ENCODE measurements at places on chromosomes 7 and 10.

- no peak for DNase-seq
Measured at GRCh38 chr7:30926313-30926712, 14.7 kb downstream of the AQP1 start.

DNA sequence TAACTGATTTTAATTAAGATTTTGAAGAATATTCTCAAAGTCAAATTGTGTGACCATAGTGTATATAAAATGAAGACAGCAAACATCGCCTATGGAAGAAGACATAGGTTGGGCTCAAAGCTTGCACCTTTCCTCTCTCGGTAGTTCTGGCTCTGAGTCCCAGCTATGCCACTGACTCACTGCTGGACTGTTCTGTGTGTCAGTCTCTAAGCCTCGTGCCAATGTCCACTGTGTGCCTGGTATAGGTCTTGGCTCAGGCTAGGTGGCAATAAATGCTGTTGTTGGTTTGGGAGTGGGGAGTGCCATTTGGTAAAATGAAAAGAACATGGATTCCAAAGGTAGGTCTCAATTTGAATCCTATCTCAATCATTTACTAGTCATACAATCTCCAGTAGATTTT, 137.5 kb upstream of the RHEB start:
- no peak for DNase-seq

GRCh38 chr10:93947055-93947454, 46.7 kb upstream of the PLCE1 start:
- DNase-seq: no peak

DNA sequence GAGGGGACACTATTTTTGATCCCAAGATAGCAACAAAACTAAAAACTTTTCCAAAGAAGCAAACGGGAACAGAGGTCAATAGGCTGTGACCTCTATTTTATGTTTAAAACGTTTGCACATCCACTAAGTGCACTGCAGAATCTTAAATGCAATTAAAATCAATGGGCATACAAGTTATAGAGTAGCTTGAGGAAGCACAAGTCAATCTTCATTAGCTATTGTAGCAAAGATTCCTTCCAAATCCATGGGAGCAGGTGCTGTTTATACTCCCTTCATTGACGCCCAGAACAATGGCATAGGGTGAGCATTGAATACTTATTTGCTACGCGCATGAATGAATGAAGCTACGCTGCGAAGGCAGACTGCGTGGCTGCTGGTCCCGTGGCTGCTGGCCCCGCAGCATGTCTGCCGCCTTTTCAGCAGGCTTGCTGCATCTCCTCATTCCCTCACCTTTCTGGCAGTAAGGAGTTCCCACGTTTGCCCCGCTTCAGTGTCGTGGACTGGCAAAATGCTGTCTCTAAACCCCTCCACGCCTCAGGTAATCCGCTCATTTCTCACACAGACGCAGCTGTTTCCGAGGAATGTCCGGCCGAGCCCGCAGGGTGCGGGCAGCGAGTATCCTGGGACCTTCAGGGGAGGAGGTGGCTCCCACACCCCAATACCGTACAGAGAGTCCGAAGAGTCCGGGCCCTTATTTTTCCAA, 754 bp upstream of the PHYHIPL start:
- DNase-seq: no peak

DNA sequence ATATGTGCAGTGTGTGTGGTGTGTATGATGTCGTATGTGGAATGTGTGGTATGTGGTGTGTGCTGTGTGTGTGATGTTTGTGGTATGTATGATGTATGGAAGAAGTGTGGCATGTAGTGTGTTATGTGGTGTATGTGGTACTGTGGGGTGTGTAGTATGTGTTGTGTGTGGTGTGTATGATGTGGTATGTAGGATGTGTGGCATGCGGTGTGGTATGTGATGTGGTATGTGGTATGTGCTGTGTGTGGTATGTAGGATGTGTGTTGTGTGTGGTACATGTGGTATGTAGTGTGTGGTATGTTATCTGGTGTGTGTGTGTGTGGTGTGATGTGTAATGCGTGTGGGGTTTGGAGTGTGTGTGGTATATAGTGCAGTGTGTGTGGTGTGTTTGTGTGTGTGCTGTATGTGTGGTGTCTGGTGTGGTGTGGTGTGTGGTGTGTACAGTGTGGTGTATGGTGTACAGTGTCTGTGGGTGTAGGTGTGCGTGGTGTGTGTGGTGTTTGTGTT, 129.6 kb downstream of the ATP6V0E2 start:
- DNase-seq: no peak

GRCh38 chr10:12685261-12686058, 316.1 kb downstream of the CCDC3 start:
- DNase-seq: no peak

- peak; percentile 40 for DNase-seq
Measured at GRCh38 chr10:45008524-45009161, 7.9 kb downstream of the ZNF22 start.

- no peak for DNase-seq
Measured at GRCh38 chr10:130636313-130636930, 500.2 kb downstream of the GLRX3 start.

GRCh38 chr7:66460921-66461361, 167.7 kb upstream of the KCTD7 start:
- no peak for DNase-seq

GRCh38 chr10:62578301-62578700, 204.1 kb downstream of the ZNF365 start:
- DNase-seq: no peak

DNA sequence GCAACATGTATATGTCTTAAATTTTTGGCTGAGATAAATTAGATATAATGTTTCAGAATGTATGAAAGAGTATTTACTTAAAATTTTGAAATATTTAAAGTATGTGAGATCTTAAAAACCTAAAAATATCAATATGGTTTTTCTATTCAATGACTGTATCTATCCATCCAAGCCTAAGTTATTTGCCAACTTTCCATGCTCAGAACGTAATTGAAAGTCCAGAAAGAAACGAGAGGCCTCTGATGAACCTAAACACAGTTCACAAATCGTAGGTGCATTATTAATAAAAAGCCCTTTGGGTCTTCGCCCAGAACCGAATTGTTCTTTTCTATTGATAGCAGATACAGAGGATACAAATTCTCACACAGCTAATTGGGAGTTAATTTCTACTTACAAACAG, 6.5 kb downstream of the SVIL start:
- no peak for DNase-seq

DNA sequence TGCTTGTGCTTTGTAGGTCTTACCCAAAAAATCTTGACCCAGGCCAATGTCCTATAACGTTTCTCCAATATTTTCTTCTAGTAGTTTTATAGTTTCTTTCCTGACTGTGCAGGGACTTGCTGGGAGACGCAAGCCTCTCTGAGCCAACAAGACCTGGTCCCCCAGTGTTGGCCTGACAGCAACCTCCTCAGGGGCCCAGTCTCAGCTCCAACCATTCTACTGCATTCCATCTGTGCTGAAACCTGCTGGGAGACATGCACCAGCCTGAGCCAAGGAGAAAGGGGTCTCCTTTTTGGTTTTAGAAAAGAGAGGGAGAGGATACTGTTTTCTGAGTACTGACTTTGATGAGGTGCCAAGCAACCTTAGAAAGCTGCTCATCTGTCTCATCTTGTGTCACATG, 251.4 kb downstream of the PRKG1 start:
- DNase-seq: no peak

DNA sequence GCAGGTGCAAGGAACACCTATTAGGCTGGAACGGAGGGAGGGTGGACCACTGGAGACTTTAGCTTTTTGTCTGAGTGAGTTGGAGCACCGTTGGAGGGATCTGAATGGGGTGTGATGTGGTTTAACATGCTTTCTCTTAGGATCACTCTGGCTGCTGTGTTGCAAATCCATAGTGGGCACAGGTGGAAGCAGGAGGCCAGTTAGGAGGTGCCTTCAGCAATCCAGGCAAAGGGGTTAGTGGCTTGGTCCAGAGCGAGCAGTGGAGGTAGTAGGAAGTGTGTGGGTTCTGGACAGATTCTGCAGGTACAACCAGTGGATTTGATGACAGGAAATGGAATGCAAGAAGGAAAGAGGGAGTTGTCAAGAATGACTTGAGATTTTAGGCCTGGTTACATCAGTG, 95.0 kb downstream of the MMRN2 start:
- DNase-seq: no peak

DNA sequence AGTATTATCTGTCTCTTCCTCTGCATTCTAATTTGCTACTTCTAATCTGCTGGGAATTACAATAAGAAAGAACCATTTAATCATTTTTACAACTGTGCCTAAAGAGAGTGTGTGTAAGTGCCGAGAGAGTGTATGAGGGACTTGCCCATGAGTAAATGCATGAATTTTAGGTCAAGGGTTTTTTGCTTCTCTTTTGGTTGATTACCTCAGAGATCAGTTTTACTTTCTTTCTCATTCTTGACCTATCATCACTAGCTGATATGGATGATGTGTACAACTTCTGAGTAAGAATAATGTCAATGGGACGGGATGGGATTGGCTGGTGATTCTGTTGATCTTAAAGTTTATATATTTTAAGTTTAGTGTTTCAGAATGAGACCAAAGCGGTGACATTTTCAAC, 47.8 kb downstream of the IKZF1 start:
- peak; percentile 57 for DNase-seq

GRCh38 chr7:96074871-96075270, 247.0 kb downstream of the SLC25A13 start:
- no peak for DNase-seq

DNA sequence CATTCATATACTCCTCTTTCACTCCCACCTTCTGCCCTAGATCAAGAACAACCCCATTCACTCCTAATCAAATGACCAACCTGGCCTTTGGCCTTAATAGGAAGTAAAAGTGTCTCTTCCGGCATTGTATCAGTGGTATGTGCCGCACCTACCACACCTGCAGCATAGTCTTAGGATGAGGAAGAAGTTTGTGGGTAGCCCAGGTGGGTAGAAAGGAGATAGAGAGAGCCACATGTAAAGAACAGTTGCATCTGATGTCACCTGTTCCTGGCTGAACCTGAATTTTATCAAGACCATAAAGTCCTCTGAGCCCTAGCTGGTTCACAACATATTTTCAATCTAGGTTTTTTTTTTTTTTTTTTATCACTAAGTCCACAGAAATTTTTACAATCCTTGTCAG, 55.5 kb upstream of the PTPN12 start:
- no peak for DNase-seq

- no peak for DNase-seq
Measured at GRCh38 chr10:29136411-29136810, 152.5 kb upstream of the LYZL1 start.

DNA sequence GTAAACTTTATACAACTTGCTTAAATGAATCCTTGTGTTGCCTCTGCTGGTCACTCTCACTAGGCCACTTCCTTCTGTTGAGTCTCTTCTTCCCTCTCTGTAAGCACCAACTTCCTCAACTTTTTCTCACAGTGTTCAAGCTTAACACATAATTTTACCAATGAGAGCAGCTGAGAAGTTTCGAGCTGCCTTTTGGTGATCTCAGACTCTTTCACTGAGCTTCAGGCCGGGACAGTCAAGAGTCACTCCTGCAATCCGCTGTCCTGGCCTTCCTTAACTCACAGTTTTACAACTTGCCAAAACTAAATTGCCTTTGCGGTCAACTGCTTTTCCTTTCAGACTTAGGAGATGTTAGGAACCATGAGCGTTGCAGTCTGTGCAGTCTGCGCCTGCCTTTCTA, 47.4 kb downstream of the PRPF18 start:
- no peak for DNase-seq

DNA sequence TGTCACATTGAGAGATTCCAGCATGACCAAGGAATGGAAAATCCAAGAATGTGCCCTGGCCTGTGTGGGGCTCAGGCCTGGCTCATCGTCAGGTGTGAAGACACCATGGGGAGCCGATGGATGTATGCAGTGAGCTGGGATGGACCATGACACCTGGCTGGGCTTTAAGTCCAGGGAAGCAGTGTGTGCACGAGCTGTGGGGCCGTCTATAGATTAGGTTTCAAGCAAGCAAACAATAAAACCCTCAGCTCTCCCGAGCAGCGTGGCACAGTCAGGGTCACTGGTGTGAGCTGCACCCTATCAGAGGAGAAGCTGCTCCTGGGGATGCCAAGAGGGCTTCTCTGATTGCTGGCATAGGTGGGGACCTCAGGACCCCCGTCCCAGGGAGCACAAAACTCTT, 50.5 kb upstream of the DLG5 start:
- DNase-seq: no peak

GRCh38 chr10:48633381-48634197, 28.7 kb upstream of the ARHGAP22 start:
- no peak for DNase-seq

- DNase-seq: no peak
Measured at GRCh38 chr10:131733596-131733995, 167.2 kb upstream of the PPP2R2D start.

- DNase-seq: no peak
Measured at GRCh38 chr10:95559471-95559870, 1.7 kb downstream of the SORBS1 start.

DNA sequence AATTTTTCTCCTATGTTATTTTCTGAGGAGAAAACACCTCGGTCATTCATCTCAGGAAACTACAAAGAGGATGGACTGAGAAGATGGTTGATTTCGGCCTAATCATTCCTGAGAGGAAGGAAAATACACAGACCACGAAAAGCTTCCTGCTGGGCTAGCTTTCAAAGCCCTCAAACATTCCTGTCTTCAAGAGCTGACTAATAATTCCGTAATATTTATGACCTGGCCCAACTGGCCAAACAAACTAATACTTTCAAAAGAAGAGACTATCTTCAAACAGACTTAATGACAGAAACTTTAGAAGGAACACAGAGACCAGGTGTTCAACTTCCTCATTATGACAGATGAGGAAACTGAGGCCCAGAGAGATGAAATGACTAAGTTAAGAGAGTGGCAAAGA, 215.1 kb upstream of the FRMD4A start:
- DNase-seq: no peak

- no peak for DNase-seq
Measured at GRCh38 chr7:45653209-45653907, 79.2 kb downstream of the ADCY1 start.

GRCh38 chr10:121846555-121846954, 81.3 kb downstream of the ATE1 start:
- DNase-seq: no peak

GRCh38 chr10:60646966-60647796, 131.1 kb upstream of the CDK1 start:
- no peak for DNase-seq

GRCh38 chr10:131997366-131998049, 15.8 kb upstream of the BNIP3 start:
- no peak for DNase-seq

GRCh38 chr10:21715531-21716195, 181.6 kb downstream of the MLLT10 start:
- no peak for DNase-seq

- no peak for DNase-seq
Measured at GRCh38 chr10:31101123-31101522, 69.5 kb upstream of the ZNF438 start.

DNA sequence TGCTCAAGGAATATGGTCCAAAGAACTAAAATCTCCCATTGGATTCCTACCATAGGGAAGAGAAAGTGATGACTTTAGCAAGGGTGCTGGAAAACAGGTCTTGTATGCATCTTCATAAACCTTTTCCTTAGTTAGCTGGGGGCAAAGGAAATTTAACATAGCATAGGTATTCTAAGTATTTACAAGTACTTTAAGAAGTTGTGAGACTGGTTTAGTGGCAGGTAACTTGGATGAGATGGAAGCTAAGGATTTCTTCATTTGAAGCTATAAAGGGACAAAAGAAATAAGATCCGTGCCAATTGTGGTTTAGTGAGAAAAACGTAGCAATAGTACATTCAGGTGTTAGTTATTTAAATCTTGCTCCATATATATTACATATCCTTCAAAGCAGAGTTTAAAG, 183.4 kb upstream of the TCF7L2 start:
- no peak for DNase-seq

GRCh38 chr7:43721193-43721806, 8.0 kb downstream of the COA1 start:
- DNase-seq: no peak

- DNase-seq: no peak
Measured at GRCh38 chr10:110652475-110653118, 8.5 kb downstream of the RBM20 start.

GRCh38 chr7:141686074-141686473, 15.9 kb downstream of the DENND11 start:
- no peak for DNase-seq
